CMK (cell line): ENCODE measurements at places on chromosomes 5 and 9.

- no peak for DNase-seq
These were observed 175.8 kb downstream of the WDR70 start for GRCh38 chr5:37554938-37555337.

DNA sequence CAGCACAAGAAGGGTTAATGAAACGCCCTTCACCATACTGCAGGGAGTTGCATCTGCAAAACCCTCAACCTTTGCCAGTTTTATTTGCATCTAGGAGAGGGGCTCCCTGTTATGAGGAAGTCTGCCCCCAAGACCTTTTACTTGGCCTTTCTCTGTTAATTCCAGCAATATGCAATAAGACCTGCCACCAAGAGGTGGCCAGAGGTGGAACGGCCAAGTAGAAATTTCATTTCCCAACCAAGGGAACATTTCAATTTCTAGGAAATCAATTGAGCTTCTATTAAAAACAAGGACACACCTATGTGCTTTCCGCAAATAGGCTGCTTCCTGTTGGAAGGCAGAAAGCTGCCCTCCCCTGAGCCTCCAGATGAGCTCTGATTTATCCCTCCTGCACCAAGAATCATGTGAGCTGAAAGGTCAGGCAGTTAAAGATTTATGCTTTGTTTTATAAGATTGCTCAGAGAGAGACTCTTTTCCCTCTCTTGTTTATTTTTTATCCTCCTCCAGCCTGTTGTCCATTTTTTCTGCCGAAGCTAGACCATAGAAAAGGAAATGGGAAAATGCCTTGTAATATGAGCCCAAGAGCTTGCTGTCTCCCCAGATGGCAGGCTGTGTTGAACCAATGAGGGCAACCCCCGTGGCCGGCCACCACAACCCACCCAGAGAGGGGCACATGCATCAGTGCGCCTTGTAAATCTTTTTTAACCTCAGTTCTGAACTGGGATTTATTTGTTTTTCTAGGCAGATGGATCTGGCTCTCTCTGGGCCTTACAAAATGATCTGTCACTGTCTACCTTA lies 572.8 kb downstream of the TLE1 start:
- no peak for DNase-seq

GRCh38 chr5:4766101-4766500 lies 374.0 kb upstream of the ADAMTS16 start:
- DNase-seq = no peak

DNA sequence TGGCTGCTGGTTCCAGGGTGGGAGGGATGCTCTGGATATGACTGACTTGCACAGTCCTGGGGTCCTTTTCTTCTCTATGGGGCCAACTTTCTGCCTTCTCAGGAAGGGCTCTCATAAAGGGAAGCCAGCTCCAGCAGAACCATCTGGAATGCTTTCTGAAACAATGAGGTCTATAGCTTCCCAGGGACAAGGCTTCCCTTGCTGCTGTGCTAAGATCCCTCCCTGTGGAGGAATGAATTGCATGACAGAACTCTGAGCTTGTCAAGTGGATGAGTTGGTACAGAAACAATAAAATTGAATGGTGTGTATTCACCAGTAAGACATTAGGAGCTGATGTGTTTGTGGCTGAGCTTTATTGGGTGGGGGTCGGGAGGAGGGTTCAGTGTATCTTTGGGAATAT lies 19.8 kb downstream of the CKMT2 start:
- no peak for DNase-seq

DNA sequence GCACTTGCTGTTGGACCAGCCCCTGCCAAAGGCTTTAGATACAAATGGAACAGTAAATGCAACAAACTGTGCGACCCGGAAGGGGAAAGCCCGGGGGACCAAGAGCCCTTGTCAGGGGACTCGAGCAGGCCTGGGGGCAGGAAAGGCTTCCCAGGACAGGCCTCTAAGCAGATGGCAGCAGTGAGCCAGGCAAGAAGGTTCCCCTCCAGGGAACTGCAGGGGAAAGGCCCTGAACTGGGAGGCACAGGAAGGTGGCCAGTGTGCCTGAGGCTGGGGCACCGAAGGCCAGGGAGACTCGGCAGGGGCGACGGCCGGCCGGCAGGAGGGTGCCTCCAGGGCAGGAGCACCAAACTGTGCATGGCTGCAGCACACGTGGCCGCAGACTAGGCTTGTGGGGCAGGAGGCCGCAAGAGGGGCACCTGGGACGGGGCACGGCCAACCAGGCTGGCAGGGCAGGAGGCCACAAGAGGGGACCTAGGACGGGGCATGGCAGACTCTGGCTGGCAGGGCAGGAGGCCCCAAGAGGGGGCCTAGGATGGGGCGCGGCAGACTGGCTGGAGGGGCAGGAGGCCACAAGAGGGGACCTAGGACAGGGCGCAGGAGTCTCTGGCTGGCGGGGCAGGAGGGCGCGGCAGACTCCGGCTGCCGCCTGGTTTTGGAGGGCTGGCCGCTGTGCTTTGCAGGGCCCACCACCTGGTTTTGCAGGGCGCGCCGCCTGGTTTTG lies 10.0 kb downstream of the VAV2 start:
- no peak for DNase-seq

GRCh38 chr5:116885825-116886224 lies 311.2 kb upstream of the SEMA6A start:
- DNase-seq = no peak

- DNase-seq = no peak
These were observed 18.4 kb upstream of the IL17B start for GRCh38 chr5:149397530-149397929.

DNA sequence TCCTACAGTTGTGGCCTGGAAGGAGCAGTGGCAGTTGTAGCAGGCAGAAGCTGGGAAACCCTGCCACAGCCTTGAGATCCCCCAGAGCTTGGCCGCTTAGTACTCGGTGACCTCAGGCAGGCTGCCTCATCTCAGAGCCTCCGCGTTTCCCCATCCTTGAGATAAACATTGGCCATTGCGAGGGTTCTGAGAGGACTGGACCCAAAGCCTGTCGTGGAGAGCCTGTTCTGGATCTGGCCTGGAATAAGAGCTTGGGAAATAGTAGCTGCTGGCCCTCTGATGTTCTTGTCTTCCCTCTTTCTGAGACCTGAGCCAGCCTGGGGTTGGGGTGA lies 1.3 kb downstream of the MIGA2 start:
- no peak for DNase-seq

GRCh38 chr9:134128727-134129679 lies 6.9 kb upstream of the WDR5 start:
- DNase-seq = no peak

DNA sequence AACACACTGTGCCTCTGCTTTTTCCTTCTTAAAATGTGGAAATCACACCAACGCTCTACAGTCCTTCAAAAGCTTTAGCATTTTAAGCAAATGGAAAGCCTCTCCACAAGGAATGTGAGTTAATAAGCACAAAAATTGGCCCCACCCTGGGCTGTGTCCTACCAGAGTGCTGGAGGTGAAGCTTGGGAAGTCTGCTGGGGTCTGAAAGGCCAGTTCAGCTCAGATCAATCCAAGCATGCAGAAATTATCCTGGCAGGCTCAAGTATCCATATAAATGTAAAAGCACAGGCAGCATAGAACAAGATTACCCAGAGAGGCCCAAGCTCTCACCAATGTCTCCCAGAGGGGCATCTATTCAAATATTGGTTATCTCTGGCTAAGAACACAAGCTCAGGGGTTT lies 98.5 kb downstream of the ESM1 start:
- no peak for DNase-seq

DNA sequence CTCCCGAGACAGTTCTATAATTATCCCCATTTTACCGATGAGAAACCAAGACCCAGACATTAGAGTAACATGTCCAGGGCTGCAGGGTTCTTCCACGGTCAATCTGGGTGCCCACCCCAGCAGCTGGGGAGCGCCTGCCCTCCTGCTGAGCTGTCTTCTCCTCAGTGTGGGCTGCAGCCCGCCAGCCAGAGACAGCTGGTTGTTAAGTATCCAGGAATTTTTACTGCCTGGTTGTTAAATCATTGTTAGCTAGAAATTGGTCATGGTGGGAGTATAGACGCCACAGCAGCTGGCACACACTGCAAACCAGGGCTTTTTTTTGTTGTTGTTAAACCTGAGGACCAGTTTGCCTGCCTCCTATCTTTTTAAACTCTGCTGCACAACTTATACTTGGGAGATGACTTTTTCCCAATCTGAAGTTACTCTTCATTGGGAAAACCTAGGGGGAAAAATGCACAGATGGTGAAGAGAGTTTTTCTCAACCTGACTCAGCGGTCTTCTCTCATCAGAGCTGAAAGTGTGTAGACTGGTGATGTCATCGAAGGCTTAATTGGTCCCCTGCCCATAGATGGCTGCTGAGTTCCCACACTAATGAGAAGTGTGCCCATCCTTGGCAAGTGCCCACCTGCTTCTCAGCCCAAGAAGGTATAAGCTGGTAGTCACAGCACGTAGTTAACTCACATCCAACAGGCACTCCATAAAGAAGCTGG lies 208.6 kb downstream of the DRD1 start:
- DNase-seq = no peak

DNA sequence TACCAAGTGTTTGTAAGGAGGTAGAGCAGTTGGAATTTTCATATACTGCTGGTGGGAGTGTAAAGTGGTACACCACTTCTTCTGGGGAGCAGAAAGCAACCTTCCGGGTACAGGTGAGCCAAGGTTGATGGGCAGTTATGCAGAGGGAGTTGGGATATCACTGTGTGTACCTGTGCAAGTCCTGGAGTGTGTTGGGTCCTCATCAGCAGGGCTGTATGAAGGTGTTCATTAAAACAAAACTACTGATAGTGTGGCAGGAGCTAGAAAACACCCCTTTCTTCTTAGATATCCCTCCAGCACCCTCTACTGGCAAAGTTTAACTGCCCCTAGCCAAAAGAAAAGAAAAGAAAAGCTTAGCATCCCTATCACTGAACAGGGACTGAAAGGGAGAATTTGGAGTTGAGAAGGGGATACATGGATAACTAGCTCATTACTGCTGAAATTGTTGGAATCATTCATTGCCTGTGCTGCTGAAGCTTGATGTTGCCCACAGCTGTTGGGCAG lies 10.7 kb downstream of the MARCHF6 start:
- DNase-seq = no peak

DNA sequence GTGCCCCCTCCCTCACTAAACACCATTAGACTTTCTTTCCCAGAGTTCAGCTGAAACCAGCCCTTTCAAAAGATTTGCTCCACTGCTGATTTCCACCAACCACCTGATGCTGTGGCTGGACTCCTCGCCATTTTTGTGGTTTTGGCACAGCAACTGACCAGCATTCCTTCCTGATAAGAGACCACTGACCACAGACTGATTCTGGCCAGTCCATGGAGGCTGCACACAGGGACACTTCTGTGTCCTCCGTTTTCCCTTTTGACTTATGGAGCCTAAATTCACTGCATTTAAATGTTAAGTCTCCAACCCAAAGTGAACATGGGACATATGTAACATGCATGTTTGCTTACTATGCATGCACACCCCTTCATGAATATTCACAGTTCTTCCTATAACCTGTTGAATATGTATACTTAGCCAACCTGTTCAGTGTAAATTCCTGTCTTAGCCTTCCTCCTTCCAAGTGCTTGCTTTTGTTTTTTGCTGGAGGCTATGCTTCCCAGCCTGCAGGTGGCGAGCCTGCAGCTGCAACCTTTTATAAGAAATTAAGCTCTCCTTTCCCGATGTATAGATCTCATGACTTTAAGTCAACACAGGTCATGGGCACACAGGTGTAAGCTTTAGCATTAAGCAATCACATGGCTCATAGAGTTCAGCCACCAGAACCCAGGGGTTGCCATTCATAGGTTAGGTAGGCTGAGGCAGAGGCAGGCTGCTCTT lies 78.7 kb downstream of the ACTL7B start:
- no peak for DNase-seq

DNA sequence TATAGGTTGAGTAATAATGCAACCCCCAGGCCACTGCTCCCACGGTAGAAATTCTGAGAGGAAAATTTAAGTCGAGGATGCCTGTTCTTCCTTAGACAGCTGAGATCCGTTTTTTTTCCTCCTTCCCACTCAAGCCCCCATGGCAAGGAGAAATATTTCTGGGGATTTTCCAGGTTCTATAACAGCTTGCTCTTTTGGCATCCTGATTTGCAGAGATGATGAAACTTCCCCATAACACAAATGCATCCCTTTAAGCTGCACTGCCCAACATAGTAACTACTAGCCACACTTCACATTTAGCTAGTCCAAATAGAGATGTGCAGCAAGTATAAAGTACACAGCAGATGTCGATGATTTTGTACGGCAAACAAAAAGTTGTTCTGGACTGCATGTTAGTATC lies 32.5 kb upstream of the GNA14 start:
- no peak for DNase-seq

DNA sequence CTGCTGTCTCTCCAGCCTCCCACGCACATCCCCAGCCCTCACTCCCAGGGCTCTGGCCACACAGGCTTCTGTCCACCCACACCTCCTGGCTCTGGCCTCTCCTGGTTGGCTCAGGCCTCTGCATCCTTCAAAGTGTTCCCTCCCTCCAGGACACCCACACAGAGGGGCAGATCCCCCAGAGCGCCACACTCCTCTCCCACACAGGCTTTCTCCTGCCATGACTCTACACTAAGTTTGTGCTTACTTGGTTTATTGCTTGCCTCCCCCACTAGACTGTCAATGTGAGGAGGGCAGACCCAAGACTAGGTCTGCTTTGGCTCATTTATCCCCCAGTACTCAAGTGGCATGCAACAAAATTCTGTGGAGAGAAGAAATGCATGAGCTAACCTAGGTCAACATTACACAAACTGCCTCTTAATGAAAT lies 67.0 kb upstream of the SPOCK1 start:
- DNase-seq = no peak

GRCh38 chr5:148915224-148915817 lies 88.9 kb downstream of the ADRB2 start:
- DNase-seq = no peak

DNA sequence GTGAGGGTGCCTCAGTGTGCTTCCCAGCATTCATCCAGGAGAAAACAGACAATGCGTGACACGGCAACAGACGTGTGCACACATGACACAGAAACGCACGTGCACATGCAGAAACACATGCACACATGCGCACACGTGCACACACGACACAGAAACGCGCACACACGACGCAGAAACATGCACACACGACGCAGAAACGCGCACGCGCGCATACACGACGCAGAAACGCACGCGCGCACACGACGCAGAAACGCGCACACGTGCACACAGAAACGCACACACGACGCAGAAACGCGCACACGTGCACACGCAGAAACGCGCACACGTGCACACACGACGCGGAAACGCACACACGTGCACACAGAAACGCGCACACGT lies 16.5 kb downstream of the TPPP start:
- no peak for DNase-seq

GRCh38 chr5:84274585-84275468 lies 109.9 kb downstream of the EDIL3 start:
- DNase-seq = no peak

DNA sequence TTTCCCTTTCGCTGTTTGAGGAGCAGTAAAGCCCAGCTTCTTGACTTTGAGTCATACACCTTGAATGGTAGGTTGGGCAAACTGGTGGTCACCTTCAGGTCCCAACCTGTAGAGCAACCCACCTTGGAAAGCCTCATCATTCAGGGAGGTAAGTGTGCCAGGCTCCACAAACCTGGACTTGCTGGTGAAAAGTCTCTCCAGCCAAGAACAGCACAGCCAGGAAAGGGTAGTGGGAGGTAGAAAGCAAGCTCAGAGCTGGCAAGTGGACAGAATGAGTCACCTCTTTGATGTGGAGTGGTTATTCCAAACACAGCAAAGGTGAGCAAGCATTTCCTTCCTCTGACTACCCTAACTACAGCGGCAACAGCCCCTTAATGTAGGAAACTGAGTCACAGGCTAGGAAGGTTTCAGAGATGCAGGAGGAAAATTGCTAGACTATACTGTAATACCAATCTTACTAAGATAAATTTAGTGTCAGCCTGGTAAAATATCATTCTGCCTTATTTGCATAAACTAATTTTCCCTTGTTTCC lies 117.5 kb upstream of the MTAP start:
- DNase-seq = no peak

GRCh38 chr5:22916393-22916792 lies 63.2 kb upstream of the CDH12 start:
- no peak for DNase-seq
